ENCODE measurements at places on chromosomes 7 and 10. TPM values are rescaled to one million over a fixed set of nuclear protein-coding genes. Genes with fewer than 3 reads are reported as not detected.

OR6B1 gene
- not detected for polyA plus RNA-seq

ZNF786 gene
- polyA plus RNA-seq: 9.3 TPM

GRCh38 chr7:111483078-111483477 is 79.2 kb downstream of the IMMP2L start:
- no peak for DNase-seq

DNA sequence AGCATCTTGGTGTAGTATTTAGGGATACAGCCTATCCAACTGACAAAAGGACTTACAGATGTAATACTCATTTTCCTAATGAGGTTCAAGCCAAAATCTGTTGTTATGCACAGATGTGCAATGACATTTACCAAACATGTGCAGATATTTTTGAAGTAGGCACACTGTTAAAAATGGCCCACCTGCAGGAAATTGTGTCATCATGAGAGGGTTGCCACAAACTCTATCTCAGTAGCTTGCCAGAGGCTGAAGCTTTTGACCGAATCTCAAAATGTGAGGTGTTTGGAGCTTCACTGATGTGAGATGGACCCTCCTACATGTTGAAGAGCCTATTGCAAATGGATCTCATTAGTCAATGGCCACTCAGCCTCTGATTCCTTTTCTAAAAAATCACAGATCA is 89.7 kb upstream of the CSTF2T start:
- DNase-seq: no peak

GRCh38 chr10:71429929-71430328 is 33.2 kb downstream of the CDH23 start:
- no peak for DNase-seq

DNA sequence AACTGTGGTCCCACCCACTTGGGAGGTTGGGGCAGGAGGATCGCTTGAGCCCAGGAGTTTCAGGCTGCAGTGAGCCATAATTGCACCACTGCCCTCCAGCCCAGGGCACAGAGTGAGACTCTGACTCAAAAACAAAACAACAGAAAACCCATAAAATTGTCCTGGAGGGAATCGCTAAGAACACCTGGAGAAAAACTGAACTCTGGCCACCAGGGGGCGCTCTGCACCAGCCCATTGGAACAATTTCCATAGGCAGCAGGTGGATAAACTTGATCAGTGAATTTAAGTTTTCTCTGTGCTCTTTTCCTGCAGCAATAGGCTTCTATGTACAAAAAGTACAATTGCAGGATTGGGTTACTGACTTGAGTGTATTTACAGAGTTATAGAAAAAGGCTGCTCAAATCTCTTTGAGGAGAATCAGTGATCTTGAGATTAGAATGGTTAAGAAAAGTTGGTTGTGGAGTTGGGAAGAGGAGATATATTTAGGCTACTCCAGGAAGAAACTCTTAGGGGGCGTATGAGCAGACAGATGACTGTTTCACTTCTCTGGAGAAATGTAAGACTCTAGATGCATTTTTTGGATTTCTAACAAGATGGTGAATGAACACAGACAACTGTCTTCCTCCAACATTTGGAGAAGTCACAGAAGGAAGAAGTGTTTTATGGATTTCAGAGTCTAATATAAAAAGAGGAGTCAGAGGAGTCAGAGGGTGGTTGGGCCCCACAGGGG is 274.9 kb upstream of the GALNT17 start:
- DNase-seq: peak; percentile 85

DNA sequence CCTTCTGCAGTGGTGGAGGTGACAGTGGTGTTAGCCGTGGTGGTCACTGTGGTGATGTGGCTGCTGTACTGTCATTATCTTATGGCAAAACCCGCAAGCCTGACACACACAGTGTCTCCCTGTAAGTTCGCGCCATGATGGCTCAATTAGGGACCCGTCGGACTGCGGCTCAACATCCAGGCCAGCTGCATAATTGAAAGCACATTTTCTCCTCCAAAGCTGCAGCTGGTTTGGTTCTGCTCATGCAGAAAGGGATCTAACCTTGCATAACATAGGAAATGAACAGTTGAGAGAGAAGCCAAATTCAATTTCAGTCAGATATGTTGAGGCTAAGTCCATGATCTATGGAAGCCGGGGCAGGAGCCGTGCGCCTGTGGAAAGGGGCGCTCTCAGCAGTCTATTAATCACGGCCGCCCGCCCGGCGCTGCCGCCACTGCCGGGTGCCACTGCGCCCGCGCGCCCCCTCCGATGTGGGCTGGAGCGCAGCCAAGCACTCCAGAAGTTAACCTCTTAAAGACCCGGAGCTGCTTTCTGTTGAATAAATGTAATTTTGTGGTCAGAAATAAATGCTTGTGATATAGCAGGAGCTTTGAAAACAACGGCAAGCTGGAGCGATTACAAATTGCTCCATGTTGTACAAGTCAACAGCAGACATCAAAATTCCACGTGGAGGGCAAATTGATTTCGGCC is 227.7 kb downstream of the CUX1 start:
- peak; percentile 86 for DNase-seq

DNA sequence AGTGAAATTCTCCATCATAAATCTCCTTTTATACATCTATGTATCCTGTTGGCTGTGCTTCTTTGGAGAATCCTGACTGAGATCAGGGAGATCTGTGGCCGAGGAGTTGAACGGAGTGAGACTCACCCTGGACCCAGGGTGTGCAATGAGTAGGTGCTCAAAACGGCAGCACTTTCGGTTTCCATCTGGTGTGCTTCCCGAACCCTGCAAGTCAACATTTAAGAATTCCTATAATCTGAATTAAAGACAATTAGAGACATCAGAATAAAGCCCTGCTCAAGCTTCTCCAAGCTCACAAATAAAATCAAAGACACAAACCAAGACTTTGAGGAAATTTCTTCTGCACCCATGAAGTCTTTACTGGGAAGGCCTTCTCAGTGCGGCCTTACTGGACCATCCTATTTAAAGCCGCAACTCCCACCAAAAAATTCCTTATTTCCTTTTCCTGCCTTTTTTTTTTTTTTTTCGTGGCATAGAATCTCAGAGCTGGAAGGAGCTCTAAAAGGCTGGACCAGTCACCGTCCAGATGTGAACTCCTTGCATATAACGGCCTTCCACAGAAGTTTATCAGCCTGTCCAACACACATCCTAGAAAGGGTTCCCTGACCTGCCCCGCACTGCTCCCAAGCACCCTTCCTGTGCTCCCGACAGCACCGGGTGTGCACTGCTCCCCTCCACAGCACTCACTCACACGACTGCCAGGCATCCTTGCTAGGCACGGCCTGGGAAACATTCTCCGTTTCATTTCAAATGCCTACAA is 29.7 kb downstream of the GNA12 start:
- DNase-seq: no peak

DNA sequence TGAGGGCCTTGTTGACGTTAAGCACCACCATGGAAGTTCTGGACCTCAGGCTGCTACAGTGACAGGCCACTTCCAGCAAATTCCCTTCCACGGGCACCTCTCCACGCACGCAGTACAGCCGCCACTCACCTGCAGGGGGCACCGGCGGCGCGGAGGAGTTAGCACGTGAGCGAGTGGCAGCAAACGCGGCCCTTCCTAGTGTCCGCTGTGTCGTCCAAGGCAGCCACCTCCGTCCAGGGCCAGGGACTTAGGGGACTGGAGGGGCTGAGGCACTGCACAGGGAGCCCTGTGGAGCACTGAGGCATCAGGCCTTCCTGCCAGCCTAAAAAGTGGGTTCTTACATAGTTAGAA is 164.4 kb downstream of the SVIL start:
- no peak for DNase-seq

DNA sequence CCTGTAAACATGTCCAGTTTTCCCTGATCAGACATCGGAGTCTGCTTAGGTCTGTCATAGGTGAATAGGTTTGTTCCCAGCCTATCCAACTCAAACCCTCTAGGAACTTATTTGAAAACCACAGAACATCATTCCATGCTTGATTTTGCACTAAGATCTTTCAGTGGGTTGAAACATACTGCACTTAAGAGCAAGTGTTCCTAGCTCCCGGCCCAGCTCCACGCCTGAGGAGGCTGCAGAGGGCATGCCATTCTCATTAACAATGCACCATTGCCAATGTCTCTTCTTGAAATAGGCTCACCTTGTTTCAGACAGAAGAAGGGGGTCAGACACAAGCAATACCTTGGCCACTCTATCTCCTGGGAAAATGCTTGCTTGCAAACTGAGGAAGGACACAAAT is 78.0 kb upstream of the EGR2 start:
- no peak for DNase-seq

GRCh38 chr10:6711408-6711841 is 131.3 kb upstream of the PRKCQ start:
- DNase-seq: no peak

- no peak for DNase-seq
Observed at GRCh38 chr7:136391371-136391770, 414.2 kb upstream of the MTPN start.

SLC16A12 gene
- polyA plus RNA-seq: 33.3 TPM

TAF6 gene
- polyA plus RNA-seq: 67.9 TPM

STK31 gene
- polyA plus RNA-seq: 1.0 TPM

DNA sequence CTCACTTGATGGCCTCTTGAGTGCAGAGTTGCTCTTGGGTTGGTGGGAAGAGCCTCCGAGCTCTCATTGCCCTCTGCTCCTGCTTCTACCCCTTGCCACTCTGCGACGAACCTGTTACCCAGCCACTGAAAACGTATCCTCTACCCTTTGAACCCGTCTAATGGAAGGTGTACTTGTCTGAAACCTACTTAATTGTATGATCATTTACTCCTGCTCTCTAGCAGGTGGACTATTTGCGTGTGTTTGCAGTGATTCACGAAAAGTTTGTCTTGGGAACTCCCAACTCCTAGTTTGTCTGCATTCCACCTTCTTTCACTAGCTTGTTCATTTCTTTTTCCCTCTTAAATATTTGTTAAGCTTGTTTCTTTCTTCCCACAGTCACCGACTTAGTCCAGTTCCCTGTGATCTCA is 503 bp downstream of the CROT start:
- no peak for DNase-seq

DNA sequence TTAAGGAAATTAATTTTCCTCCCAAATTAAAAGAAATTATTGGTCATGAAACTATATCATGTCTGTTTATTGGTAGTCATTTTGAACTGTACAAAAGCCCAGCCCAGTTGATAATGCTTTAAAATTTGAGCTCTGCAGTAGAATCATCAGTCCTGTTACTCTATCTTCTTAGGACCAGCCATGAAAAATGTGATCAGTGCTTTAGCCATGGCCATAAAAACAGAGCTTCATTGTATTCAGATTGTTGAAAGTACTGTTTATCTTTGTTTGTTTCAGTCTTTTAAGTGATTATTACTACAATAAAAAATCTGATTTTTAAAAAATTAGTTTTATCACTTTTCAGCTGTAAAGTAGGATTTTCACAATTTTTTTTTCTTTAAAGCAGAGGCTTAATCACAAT is 13.7 kb upstream of the TFAM start:
- no peak for DNase-seq

MRPL32 gene
- polyA plus RNA-seq: 102 TPM

DNA sequence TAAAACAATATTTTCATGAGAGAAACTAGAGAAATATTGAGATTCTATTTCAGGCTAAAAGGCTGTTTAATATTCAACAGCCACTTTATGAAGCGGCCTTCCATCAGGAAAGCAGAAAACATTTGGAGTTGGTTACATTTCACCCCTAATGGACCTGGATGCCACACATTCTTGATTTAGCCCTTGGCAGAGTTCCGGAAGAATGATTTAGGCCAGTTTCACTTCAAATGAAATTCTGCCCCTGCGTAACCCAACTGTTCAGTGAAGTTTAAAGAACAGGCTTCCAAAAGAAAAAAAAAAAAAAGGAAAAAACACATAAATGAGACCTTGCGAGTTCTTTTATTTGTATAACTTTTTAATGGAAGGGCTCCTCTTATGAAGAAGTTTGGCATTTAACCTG is 239.2 kb upstream of the AKR1E2 start:
- peak; percentile 66 for DNase-seq

FBXL13 gene
- polyA plus RNA-seq: 4.3 TPM

- DNase-seq: no peak
Observed at GRCh38 chr10:124558339-124559321, 97.0 kb downstream of the LHPP start.

DNA sequence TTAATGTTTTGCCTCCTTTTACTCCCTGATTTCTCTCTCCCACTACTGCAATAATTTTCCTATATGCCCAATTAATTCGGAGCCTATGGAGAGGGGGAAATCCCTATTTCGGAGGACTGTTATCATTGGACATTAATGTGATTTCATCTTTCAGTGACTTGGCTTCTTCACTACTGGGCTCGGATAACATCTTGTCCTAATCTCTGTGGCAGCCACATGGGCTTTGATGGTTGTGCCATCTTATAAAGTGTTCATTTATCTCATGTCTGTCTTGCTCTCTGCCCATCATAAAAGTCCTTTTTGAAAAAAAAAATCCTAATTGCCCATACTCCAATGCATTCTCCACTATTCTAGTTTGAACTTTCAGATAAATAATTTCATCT is 15.5 kb upstream of the FAM3C start:
- no peak for DNase-seq

INA gene
- 0.53 TPM for polyA plus RNA-seq

DNA sequence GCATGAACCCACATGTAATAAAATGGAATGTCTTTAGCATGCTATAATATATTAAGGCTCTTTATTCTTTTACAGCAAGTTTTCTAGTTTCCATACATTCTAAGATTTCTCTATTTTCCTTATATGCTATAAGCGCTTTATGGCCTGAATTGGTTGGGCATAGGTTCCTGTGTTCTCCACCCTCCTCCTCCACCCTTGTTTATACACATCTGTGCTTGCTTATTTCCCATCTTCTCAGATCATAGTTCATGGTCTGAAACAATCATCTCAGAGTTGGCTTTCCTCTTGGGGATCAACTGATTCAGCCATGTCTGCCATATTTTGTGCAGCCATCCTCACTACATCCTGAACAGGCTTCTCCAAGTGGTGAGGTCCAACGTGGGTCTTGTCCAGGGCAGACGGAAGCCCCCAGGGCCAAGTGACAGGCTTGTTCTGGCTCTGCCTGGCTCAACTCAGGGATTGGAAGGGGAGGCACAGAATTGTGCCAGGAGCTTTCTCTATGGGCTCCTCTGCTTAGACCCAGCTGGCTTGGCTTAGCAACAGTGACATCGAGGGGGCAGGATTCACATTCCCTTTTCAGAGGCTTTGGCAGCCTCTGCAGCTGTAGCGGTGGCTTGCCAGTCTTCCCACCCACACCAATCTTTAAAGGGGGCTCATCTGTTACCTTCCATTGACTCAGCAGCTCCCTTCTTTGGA is 327.3 kb downstream of the PTEN start:
- no peak for DNase-seq

GRCh38 chr7:3955026-3955425 is 654.0 kb downstream of the SDK1 start:
- no peak for DNase-seq

- no peak for DNase-seq
Observed at GRCh38 chr7:18835001-18835690, 282.3 kb downstream of the TWIST1 start.

DNA sequence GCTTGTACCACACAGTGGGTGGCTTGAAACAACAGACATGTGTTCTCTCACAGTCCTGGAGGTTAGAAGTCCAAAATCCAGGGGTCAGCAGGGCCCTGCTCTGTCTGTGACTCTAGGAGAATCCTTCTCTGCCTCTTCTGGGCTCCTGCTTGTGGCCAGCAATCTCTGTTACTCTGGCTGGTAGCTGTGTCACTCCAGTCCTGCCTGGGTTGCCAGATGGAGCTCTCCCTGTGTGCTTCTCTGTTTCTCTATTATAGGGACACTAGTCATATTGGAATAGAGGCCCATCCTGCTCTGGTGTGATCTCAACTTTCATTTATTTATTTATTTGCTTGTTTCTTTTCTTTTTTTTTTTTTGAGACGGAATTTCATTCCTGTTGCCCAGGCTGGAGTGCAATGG is 276.6 kb upstream of the GALNT17 start:
- DNase-seq: no peak
